ENCODE measurements at places on chromosomes 1 and 21. TPM values are rescaled to one million over a fixed set of nuclear protein-coding genes. Genes with fewer than 3 reads are reported as not detected.

GRCh38 chr1:213201380-213202155, 150.5 kb downstream of the RPS6KC1 start:
- no peak for DNase-seq

MMEL1 gene
- 0.33 TPM for total RNA-seq

GRCh38 chr1:83961571-83962295, 37.2 kb downstream of the TTLL7 start:
- peak; percentile 9 for DNase-seq

DNA sequence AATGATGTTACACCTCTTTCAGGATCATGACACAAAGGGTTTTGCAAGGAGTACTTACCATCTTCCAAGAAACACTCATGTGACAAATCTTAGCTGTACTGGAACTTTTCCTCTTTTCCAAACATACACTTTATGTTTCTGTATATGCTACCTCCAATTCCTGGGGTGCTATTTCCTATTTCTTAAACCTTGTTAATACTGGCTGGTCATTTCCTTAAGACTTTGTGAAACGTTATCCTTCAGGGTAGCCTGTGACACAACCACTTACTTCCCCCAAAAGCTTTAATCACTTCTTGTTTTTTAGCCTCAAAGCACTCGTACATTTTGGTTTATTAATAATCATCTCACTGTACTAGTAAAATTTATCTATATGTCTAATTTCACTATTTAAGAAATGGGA, 39.4 kb downstream of the OR10Z1 start:
- no peak for DNase-seq

DNA sequence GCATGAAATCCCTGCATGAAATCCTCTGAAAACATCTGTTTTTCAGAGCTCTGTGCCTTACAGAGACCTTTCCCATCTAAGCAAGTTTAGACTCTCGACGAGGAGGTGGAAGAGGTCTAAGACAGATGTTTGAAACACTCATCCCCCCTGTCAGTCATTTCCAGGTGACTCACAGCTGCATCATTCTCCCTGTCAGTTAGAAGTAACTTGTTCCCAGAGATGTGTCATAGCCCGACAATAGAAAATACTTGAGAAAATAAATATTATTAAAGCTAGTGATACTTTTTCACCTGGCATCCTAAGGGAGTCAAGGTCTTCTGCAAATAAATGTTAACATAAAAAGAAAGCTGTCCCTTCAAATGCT, 41.6 kb upstream of the SEC16B start:
- DNase-seq = peak; percentile 45

OLFML2B gene
- total RNA-seq = 5.1 TPM

DNA sequence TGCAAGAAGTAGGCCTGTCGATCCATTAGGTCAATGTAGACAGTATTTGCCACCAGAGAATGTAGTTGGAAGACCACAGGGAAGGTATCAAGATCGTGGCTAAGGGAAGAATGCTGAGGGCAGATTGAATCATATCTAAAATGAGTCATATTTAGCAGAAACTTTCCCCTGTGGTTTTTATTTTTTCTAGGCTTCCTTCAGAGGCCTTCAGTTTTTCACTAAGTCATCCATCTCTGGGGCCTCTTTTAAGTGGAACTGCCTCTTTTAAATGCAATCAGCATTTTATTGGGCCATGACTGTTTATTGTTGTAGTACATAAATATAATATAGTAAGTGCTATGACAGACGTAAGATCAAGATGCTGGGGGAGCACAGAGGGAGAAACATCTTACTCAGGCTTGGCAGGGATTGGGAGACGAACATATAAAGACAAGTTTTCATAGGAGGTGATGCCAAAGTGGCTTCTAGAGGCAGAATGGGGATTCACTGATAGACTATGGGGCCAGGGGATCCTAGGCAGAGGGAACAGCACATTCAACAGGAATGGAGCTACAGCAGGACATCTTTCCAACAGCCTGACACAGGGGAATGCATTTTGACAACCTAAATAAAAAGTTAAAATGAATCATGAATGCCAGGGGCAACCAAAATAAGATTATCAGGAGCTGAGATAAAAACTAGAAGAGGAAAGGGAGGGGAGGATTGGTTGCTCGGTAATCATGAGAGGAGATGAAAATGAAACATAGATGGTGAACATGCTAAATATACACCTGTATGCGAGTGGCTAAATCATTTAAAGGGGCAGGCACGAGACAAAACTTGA, 20.1 kb downstream of the UBE2U start:
- peak; percentile 95 for DNase-seq

DNA sequence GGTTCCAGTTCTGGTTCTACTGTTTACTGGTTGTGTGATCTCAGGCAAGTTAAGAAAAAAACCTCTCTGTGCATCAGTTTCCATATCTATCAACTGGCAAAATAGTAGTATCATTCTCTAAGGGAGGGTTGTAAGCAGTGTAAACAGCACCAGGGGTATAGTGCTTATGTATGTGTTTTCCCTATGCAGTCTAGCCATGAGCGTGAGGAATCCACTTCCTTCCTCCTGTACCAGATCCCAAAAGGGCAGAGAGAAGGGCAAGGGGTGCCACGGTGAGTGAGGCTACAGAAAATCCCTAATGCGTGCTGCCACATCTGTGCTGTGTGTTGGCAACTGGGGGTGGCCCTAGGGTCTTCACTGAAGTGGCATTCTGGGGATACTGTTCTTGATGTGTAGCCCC, 18.4 kb upstream of the RNF19B start:
- no peak for DNase-seq

DNA sequence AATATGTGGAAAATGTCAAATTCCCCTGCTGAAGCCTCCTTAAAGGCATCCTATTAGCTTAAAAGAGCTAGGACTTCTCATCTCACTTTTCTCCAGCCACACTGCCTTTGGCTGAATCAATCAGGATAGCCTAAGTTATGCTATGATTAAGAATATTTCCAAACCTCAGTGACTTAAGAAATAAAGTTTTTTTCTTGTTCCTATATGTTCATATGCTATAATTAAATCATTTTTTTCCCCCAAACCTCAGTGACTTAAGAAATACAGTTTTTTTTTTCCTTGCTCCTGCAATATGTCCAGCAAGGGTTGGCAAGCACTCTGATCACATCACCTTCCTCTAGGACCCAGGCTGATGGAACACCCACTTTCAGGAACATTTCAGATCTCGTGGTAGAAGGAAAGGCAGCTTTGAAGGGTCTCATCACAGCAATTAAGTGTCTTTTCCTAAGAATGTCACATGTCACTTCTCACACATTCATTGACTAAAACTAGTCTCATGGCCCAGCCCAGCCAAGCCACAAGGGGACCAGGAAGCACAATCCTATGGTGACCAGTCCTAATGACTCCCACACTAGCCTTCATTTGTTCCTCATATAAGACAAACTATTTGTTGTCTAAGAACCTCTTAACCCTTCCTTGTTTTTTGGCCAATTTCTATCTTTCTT, 6.3 kb upstream of the JUN start:
- DNase-seq = no peak
